ENCODE measurements at places on chromosomes 7 and 10.

GRCh38 chr7:135441791-135442190 is 68.1 kb downstream of the CNOT4 start:
- DNase-seq = peak; percentile 5

GRCh38 chr7:2450198-2451107 is 25.7 kb downstream of the GRIFIN start:
- no peak for DNase-seq

DNA sequence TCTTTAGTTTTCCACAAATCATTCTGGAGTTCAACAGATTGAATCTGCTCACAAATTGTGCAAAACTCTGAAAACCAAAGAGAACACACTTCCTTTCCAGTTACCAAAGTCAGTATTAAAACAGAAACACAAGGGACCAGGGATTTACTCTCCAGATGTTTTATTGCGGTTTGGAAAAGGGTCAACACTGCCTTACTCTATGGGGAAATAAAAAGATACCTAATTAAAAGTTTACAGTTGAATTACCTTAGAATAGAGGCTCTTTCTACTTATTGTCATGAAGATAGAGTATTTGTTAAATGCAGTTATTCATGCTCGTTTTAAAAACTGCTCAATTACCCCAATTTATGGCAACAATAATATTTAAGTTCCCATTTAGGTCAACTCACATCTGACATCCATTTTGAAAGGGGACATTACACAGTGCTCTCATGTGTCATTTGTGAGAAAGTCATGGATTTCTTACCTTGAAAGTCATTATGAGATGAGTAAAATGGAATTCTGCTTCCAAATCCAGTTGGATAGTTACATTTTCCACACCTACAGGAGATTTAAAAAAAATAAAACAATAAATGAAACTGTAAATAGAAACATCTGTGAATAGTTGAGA is 8.4 kb downstream of the LAMB1 start:
- DNase-seq = no peak

DNA sequence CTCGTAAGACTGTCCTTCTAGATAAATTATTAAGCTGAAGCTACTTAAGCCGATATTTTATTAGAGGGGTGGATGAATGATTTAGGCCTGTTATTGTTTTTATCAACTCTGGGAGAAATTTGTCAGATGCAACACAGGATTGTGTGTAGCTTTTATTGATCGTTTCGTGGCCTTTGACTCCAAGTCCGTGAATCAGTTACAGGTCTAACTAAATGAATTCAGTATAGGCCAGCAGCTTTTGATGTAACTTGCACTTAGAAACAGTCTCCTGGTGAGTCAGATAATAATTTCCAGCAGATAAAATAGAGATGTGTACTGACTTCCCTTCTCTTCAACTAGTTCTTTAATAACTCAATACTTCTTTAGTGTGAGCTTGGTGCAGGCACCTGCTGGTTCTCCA is 341.7 kb upstream of the SMIM30 start:
- DNase-seq = no peak

GRCh38 chr10:3763852-3764625 is 21.0 kb downstream of the KLF6 start:
- DNase-seq = no peak

- no peak for DNase-seq
Observed at GRCh38 chr7:31059551-31059950, 7.4 kb downstream of the ADCYAP1R1 start.

DNA sequence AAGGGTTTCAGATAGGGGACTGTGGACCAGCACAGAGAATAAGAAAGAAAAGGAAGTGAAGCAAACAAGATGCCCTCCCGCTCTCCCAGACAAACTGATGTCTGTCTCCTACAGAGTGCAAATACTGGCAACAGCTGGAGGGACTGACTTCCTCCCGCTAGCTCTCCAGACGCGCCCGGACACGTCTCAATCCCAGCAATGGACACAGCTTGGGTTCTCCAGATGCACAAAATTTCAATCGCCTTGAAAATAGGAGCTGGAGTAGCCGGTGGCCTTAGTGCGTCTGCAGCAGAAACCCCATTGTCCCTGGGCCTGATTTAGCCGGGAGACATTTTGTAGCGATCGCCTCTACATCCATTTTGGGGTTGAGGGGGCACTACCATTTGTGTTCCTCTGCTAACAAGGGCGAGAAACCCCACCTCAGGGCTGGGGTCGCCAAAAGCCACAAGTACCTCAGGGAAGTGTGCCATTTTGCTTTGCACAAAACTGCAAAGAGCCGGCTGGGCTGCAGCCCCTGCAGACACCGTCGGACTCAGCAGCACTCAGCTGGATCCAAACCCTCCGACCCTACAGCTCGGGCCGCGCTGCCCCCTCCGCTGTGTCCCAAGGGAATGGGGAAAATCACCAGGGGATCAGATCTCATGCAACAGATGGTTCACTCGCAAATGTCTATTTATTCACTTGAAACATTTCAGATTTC is 5.9 kb downstream of the CPA2 start:
- DNase-seq = no peak

DNA sequence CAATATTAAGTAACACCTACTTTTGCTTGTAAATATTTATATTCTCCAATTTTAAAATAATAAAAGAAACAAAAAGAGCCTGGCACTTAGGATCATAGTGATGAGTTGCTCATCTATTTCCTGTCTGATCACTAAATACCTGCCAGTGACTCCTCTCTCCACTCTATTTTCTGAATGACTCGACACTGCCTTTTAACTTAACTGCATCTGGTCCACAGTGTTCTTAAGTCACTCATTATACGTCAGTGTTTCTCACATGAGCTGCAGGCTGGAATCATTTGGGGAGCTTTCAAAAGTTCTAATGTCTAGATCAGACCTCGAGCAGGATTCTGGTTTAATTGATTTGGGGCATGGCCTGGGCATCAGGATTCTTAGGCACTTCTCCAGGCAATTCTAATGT is 78.0 kb upstream of the AGBL3 start:
- DNase-seq = no peak

- DNase-seq = no peak
Observed at GRCh38 chr10:36504758-36505157, 620.6 kb upstream of the ANKRD30A start.

GRCh38 chr10:6409971-6410643 is 170.0 kb downstream of the PRKCQ start:
- DNase-seq = no peak

DNA sequence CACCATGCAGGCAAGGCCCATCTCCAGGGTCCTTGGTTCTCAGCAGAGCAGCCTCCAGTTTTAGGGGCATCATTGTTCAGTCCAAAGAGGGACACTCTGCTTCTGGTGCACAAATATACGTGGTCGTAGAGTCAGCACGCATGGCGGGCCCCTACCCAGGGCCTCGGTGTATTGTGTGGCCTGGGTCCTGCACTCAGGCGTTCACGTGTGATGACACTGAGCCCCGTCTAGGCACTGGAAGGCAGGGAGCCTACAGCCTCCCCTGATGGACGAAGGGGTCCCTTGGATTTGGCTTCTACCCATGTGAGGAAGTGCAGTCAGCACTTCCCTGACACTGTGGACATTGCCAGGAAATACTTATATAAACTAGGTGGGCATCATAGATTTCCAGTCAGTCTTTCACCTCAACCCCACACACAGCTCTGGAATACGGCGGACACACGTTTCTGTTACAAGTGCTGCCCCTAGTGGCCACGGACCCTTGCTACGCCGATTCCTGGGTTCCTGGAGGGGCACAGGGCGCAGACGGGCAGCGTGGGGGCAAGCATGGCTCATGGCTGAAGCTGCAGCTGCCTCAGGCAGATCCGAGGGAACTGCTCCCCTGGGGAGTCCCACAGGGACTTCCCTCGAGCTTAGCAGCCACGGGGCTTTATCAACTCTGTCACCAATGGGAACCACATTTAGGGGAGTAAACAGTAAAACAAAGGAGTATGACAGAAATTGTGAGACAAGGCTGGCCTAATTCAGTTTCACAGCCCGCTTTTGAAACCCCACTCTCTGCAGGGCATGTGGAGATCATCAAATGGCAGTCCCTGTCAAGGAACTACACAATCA is 25.4 kb downstream of the AIFM2 start:
- no peak for DNase-seq

DNA sequence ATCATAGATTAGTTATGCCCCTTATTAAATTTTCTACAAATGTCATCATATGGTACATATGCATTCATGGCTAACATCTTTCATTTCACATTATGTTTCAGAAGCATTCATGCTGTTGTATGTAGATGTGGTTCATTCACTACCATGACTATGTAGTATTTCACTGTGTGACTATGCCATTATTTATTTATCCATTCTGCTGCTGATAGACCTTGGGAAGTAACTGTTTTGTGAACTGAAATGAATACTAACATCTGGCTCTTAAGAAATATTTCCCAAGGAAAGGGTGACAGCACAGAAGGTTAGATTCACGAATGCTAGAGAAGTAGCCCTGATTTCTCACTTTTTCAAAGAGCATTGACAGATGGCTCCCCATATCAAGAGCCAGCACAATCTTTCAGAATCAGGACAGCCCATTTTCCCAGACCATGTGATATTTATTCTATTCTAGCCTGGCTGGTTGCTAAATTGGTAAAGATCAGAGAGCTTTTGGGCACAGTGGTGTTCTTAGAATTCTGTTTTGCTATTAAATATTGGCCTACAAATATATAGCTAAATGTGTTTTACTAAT is 157.4 kb downstream of the DYNC1I1 start:
- no peak for DNase-seq

DNA sequence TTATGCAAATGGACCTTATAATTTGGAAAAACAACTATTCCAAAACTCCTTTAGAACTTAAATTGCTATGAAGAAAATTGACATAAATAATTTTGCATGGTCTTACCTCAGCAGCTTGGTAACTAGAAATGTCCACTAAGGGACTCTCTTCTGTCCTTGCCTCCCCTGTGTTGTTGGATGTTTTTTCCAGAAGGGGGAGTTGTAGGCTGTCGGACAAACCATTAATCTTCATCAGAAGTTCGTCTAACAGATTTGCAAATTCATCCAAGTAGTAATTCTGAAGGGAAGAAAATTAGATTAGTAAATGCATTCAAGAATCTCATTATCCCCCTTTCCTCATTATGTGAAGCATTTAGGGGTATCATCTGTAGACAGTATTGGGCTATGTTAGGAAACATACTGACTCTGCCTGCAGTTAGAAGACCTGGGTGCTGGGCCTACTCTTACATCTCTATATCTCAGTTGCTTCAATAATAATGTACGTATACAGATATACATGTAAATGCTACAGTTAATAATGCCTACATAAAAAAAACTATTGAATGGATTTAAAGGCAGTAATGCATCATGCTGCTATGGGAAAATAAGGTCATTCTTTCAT is 155.6 kb downstream of the PKD1L1 start:
- DNase-seq = no peak

DNA sequence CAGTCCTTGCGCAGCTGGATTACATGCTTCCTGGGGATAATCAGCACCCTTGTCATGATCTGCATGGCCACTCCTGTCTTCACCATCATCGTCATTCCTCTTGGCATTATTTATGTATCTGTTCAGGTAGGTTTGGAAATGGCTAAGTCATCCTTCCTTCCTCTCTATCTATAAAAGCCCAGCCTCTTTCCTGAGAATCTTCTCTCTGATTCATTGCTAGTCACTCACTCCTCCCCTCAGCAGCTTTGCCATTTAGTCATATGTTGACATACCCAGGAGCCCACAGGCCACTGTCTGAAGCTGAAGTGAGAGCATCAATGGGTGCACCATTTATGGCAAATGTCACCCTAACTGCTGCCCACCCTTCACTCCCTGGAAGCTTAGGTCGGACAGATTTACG is 52.0 kb downstream of the ABCC2 start:
- DNase-seq = peak; percentile 20

DNA sequence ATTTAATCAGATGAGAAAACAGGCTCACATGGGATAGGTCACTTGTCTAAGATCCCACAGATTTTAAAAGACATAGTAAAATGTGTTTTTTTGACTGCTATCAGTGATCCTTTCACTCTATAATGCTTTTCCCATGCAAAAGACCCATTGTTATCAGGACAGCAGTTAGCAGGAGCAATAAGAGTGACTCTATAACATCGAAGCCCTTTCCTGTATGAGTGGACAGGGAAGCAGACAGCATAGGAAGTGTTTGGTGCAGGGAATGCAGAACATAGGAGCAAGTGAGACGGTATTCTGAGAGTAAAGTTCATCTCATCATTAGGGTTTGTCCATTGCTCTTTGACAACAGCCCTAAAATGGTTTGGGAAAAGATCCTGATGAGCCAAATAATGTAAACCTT is 68.5 kb downstream of the SLC25A13 start:
- no peak for DNase-seq

GRCh38 chr10:16794005-16794404 is 23.2 kb downstream of the RSU1 start:
- no peak for DNase-seq

- no peak for DNase-seq
Observed at GRCh38 chr10:132139526-132139925, 47.2 kb upstream of the DPYSL4 start.

GRCh38 chr10:51510231-51510630 is 189.2 kb downstream of the CSTF2T start:
- DNase-seq = no peak

DNA sequence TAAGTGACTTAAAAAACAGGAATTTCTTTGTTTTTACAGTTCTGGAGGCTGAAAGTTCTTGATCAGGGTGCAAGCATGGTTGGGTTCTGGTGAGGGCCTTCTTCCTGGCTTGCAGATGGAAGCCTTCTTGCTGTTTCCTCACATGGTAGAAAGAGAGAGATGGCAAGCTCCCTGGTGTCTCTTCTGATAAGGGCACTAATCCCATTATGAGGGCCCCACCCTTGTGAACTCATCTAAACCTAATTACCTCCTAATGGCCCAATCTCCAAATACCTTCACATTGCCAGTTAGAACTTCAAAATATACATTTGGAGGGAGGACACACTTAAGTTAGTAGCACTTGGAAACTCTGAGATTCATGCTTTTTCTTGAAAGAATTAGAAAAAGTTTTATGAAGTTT is 314.4 kb upstream of the AOAH start:
- no peak for DNase-seq

- no peak for DNase-seq
Observed at GRCh38 chr7:30524545-30524944, 19.9 kb upstream of the GGCT start.

DNA sequence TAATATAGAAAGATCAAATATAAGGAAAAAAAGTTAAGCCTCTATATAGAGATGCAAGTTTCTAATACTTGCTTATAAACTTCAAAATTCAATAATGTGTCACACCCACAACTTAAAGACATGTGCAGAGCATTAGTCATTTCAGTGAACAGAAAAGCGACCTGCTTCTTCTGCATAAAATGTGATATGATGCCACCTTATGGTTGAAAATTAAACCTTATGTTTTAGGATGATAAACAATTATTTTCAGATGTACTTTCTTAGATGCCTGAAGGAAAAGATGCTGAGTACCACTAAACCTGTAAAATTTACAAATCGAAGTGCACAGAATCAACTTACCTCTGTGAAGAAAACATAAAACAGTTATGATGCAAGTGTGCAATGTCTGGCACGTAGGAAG is 96.0 kb downstream of the MTERF1 start:
- peak; percentile 50 for DNase-seq

GRCh38 chr7:116426428-116427156 is 72.9 kb upstream of the CAV2 start:
- peak; percentile 83 for DNase-seq

DNA sequence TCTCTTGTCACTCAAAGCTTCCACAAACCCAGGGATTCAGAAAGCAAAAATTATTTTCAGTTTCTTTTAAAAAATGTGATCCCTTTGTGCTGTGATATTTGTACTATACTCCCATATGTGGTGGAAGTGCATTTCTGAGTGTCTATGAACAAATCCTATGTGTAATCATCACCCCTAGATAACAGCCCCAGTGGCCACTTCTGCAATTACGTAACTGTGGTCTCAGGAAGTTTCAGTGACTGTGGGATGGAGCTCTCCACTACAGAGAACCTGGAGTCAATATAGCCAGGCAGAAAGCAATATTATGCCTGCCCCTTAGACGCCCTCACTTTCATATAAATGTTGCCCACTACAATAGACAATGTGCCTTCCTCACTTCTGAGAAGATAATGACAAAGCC is 1101.7 kb upstream of the GHITM start:
- DNase-seq = no peak
